ENCODE measurements at places on chromosomes 5 and 9. TPM values are rescaled to one million over a fixed set of nuclear protein-coding genes. Genes with fewer than 3 reads are reported as not detected.

PCDHGB1 gene
- not detected for total RNA-seq

DNA sequence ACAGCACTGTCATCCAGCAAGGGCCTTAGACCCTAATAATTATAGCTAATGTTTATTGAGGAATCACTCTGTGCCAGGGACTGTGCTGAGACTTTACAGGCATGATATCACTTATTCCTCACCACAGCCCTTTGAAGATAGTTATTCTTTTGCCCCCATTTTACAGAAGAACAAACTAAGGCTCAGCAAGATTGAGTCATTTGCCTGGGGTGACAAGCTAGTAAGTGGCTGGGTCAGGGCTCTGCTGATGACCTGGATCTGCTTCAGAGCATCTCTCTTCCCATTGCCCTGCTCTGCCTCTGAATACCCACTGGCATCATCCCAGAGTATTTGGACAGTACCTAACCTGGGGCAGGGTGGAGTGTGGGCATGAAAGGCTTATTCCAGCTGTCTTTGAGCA is 11.8 kb downstream of the JADE2 start:
- DNase-seq: no peak

DNA sequence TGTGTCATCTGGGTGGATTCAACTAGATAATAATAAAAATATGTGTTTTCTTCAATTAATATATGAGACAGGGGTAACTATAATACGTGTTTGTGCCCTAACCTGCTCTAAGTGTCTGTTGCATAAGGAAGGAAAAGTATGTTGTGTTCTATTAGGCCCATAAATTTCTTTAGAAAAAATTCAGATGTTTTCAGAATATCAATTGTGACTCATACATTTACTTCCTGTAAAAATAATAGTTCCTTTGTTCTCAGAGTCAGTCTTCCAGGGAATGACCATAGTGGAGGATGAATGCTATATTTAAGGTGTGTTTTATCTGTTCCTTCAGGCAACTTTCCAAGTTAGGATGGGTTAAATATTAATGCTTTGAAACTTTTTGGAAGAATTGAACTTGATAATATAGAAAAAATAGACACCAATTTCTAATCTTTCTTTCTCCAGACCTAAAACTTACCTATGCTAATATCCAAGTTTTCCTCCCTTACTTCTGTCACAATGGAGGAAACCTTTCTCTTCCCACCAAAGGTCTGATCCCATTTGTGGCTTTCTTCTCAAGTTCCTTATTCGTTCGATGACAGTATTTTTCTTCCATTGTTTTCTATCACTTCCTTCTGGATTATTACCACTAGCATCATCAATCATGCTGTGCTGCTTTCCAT is 49.9 kb downstream of the ISL1 start:
- peak; percentile 45 for DNase-seq

DNA sequence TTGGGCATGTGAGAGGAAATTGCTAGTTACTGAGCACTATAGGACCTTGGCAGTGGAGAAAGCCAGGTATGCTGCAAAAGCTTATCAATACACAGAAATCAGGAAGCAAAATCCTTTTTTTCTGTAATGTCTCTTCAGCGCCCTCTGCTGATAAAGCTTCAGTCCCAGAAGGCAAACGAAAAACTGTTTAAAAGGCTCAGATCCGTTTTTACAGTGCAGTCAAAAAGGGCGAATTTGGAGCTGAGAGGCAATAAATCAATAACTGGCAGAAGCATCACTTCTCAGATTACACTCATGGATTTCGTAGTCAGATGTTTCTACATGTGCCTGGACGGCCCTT is 1.1 kb upstream of the MAN2A1 start:
- DNase-seq: no peak

GRCh38 chr9:286071-286740 is 71.5 kb downstream of the DOCK8 start:
- DNase-seq: no peak

DNA sequence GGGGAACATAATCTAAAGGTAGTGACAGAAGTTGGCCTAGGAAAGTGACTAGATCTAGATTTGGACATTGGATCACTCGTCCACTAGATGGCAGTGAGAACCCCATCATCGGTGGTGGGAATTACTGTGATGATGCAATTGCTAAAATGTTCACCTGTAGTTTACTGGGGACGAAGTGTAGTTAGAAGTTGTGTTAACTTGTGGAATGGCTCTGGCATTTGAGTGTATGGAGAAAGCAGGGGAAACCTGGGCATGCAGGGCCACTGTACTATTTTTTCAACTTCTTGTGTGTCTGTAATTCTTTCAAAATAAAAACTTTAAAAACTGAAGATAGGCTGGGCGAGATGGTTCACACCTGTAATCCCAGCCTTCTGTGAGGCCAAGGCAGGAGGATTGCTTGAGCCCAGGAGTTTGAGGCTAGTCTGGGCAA is 75.5 kb downstream of the PHAX start:
- peak; percentile 45 for DNase-seq

GRCh38 chr5:155595791-155596190 is 582.2 kb downstream of the KIF4B start:
- no peak for DNase-seq

Measured in PC-9 (cell line).